ENCODE measurements at places on chromosomes 3 and 15.

GRCh38 chr3:101695779-101696372, 9.4 kb upstream of the RPL24 start:
- peak; percentile 27 for DNase-seq

- no peak for DNase-seq
These were observed 529.5 kb upstream of the TBL1XR1 start for GRCh38 chr3:177726807-177727206.

GRCh38 chr3:158453004-158453403, 118.0 kb upstream of the MLF1 start:
- no peak for DNase-seq

DNA sequence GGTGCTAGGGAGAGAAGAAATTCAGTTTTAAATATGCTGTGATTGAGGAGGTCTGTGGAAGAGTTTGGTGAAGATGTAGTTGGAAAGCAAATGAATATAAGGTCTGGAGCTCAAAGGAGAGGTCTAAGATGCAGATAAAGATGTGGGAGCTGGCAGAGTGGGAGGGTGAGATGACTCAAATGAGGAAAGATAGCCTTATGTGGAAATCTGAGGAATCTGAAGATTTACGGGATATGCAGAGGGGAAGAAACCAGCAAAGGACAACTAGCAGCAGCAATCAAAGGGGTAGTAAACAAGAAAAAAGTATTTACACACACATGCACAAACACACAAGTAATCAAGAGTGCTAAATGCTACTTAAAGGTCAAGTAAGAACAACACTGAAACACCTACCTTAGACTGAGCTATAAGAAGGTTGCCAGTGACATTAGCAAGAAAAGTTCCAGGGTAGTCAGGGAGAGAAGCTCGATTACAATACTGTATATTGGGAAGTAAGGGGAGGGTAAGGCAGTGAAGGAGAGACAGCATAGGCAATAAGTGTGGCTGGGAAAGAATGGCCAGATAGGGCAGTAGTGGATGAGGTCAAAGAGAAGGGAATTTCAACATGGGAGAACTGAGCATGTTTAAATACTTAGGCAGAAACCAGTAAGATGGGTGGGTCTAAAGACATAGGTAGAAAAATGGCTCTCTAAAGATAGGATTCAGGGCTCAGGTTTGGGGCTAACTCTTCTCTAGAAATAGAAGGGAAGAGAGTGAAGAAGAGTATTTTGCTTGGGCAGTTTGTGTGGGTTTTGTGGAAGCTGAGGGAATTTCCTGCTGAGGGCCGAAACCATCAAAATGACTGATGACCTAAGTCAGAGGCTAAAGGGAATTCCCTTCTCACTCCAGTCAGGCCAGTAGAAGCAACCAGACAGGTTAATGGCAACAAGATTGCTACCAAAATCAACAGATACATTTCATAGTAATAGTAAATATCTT, 8.9 kb downstream of the CMTM6 start:
- no peak for DNase-seq

GRCh38 chr15:29208352-29208751, 61.3 kb downstream of the NSMCE3 start:
- peak; percentile 20 for DNase-seq

GRCh38 chr3:48518069-48518468, 14.1 kb upstream of the SHISA5 start:
- no peak for DNase-seq

- DNase-seq: no peak
These were observed 891.5 kb downstream of the ROBO2 start for GRCh38 chr3:77931255-77932009.

DNA sequence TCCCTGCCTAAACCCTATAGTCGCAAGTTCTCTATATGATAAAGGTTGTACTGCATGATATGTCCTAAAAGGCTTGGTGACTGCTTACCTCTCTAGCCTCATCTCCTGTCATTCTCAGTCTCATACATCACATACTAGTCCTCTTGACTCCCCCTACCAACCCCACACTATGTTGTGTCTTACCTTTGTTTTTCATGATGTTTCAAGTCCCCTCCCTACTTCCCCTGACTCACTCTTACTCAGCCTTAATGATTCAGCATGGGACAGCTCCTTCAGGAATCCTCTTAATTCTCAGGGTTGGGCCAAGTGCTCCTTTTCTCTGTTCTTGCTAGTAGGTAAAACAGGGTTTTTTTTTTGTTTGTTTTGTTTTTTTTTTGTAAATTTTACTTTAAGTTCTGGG, 49.6 kb downstream of the SLMAP start:
- DNase-seq: no peak

GRCh38 chr15:48415036-48415886, 84.0 kb downstream of the DUT start:
- peak; percentile 53 for DNase-seq

GRCh38 chr3:46996689-46997452, 17.4 kb downstream of the NBEAL2 start:
- no peak for DNase-seq

GRCh38 chr15:35290301-35290721, 205.2 kb upstream of the NANOGP8 start:
- DNase-seq: no peak

DNA sequence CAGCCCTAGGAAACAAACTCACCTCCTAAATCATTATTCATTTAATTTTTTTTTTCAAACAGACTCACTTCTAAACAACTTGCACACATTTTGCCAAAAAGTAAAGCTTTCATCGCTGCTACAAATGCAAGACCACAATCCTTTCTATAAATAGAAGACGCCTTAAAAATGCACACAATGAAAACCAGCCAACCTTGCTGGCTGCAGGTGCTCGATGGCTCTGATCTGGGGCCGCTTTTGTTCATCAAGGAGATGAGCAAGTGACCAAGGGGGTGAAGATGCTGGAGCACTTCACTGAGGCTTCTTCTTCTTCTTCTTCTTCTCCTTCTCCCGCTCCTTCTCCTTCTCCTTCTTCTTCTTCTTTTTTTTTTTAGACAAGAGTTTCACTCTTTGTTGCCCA, 12.7 kb upstream of the SLC6A6 start:
- DNase-seq: no peak

DNA sequence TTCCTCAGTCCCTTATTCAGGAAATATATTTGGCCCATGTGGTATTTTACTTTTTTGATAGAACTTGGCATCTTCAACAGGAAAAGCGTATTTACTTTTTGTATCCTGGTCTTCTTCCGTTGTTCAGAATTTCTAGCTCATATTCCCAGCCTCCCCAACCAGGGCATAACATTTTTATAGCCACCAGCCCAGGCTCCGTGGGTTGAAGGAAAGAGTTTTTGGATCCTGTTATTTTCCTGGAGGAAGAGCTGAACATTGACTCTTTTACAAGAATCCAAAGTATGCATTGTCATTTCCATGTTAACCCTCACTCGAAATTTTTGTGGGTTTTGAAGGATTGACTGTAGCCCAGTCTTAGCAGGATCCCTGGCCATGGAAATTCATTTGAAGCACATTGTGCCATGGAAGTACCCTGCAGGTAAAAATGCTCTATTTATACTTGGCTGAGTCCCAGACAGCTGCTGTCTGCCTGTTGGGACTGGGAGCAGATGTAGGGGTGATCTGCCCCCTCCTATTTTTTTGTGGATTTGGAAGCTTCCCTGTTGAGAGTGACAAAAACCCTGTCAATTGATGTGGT, 98.8 kb downstream of the AKAP13 start:
- DNase-seq: no peak

DNA sequence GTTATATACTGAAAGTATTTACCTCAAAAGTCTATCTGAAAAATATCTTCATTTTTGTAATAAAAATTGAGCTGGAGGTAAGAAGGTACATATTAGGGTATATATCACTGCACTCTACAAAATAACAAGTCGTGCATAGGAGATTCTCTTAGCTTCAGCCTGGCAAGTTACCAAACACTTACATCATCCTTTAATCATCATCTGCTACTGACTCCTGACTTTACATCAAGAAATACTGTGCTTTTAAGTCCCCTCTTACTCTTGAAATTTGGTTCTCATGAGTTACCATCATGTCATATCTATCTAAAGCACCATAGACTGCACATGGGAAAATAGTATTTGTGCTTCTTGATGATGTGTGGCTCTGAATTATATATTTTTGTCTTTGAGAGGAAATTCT, 50.8 kb downstream of the LYSMD4 start:
- DNase-seq: no peak

DNA sequence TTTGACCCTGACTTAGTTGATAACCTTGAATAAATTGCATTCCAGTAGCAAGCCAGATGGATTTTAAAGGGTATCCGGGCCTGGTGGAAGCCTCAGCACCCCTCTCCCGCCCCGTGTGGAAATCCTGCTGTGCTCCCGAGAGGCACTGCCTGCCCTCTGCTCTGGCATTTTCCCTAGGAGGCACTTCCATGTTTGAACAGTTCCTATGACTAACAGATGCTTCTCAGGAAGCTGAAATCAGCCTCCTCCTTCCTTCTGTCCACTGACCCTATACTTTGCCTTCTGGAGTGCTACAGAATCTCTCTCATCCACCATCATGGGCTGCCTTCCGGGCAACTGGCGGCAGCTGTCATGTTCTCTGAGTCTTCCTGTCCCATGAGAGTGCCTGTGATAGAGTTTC, 90.8 kb downstream of the GABRG3 start:
- DNase-seq: no peak

GRCh38 chr3:126434931-126435411, 40.3 kb downstream of the CFAP100 start:
- DNase-seq: no peak

- DNase-seq: no peak
These were observed 12.7 kb upstream of the TATDN2 start for GRCh38 chr3:10235551-10235950.

DNA sequence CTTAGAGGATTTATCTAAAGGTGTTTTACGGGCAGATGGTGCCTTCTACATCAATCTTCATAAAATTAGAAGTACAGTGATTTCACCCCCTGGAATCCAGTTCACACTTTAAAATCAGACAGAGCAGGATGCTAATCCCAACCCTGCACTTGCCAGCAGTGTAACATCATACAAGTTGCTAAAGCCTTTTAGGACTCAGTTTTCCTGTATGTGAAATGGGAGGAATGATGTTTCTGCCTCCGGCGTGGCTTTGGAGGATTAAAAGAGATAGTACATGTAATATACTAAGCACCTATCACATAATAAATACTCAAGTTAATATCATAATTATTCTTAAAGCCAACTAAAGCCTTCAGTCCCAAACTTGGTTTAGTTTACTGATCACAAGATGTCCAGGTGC, 257.2 kb upstream of the THBS1 start:
- no peak for DNase-seq

- no peak for DNase-seq
These were observed 122.0 kb upstream of the RARB start for GRCh38 chr3:25306066-25306465.

GRCh38 chr15:90047956-90048575, 46.9 kb downstream of the ZNF710 start:
- peak; percentile 61 for DNase-seq

DNA sequence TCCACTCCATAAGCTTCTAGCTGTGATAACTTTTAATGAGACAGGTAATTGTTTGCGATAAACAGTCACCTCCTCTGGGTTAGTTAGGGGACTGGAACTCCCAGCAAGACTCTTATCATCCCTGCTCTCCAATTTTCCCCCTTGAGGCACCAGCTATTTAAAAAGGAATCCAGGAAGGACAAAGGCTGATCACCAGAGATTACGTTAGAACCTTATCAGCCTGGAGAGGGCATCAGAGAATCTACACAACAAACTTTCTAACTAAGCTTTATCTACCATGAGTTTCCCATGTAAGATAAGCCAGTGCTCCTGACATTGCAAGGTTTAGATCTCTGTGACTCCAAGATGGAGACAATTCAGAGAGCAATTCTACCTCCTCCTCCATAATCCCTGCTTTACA, 31.3 kb downstream of the GPR176 start:
- DNase-seq: no peak

DNA sequence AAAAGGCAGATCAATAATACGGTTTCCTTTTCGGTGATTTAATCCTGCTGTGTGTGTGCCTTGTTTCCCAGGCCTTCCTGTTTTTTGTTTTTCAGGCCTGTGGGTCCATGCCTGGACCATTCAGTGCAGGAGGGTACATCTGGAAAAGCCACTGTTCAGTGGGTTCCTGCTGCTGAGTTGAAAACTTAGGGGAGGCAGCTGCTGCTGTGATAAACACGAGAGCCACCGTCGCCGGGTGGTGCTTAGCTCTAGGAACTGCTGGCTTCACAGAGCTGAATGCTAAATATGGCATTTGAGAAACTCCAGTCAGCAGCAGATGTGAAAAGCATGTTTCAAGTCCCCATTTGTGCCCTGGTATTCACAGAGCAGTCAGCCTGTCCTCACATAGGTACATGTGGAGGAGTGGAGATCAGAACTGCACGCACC, 44.0 kb downstream of the SYNM start:
- no peak for DNase-seq

GRCh38 chr3:194964809-194965208, 279.1 kb downstream of the FAM43A start:
- no peak for DNase-seq

GRCh38 chr3:42163622-42164244, 72.6 kb downstream of the TRAK1 start:
- DNase-seq: no peak

- no peak for DNase-seq
These were observed 140.4 kb downstream of the NEK10 start for GRCh38 chr3:27228805-27229204.

DNA sequence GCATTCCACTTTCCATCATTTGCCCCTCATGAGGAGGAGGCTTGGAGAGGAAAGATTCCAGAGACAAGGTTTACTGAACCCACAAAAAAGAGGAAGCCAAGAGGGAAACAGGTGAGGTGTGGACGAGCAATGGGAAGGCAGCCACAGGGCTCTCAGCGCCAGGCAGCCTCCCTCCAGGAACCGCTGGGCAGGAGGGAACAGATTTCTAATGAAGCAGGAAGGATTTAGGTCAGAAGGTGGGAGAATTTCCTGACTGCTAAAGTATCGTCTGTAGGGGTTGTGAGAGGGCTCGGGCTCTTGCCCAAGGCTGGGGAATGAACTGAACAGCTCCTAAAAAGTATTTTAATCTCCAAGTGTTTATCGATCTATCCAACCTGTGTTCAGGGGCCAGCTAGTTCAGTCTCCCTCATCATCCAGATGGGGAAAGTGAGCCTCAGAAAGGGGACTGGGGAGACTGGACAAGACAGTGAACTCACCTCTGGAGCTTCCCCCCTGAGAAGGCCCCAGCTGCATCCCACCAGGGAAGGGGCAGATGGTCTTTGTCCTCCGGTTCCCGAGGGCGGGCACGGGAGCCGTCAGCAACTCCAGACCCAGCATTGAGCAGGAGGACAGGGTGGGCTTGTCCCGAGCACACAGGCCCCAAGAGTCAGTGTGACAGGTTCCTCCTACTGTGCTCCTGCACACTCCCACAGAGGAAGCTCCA, 10.5 kb downstream of the LOXL1 start:
- no peak for DNase-seq

GRCh38 chr3:41328926-41329325, 129.6 kb downstream of the CTNNB1 start:
- DNase-seq: no peak

- DNase-seq: peak; percentile 24
These were observed 16.7 kb upstream of the DENND6A start for GRCh38 chr3:57709559-57709958.

Measured in prostate gland (tissue), 2 donors.